H7 (cell line): ENCODE measurements at places on chromosomes 5 and 9. TPM values are rescaled to one million over a fixed set of nuclear protein-coding genes. Genes with fewer than 3 reads are reported as not detected.

DNA sequence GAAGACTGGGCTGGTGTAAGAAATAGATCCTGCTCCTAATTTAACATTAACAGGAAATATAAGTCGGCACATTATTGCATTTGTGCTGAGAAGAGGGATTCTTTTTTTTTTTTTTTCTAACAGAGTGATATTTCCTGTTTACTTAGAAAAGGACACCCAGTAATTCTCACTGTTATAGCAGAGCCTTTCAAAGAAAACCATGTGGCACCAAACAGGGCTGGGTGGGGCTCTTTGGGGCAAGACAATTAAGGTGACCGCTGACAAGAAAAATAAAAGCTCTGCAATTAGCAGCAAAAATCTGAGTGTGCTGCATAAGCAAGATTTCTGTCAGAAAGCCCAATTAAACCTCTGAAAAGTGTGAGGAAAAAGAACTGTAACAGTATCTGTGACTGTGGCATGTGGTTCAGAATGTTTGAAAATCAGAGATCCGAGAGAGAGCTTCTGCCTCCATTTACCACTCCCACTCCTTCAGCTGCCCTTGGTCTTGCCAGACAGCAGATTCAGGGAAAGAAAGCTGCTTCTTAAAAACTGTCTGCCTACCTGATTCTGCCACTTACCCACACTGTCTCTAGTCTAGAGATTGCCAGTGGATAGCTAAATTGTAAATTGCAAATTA is 77.1 kb upstream of the IQGAP2 start:
- DNase-seq: no peak

- DNase-seq: no peak
These were observed 143.3 kb upstream of the LMX1B start for GRCh38 chr9:126470241-126470993.

- no peak for DNase-seq
These were observed 104.6 kb downstream of the MSX2 start for GRCh38 chr5:174828804-174829510.

- DNase-seq: peak; percentile 71
These were observed 6.6 kb downstream of the NACC2 start for GRCh38 chr9:136088481-136088938.

DNA sequence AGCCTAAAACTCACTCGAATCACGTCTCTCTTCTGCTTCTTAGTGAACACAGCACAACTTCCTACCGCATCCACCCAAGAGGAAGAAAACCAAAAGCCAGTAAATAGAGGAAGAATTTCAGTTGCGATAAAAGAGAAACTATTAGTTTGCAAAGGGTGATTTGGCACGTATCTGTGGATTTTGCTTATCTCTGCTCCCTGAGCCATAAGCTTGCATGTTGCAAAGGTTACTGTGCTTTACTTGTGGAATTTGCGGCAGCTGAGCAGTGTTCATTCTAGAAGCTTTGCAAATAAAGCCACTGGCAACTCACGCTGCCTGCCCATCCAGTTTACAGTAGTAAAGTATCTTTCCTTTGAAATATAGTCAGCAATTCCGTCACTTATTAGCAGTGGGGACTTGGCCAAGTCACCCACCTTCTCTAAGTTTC is 149.0 kb upstream of the PCA3 start:
- no peak for DNase-seq

- peak; percentile 55 for DNase-seq
These were observed 1.8 kb downstream of the AQP3 start for GRCh38 chr9:33445389-33446239.

GRCh38 chr5:168137265-168137664 is 154.2 kb upstream of the WWC1 start:
- no peak for DNase-seq

The FAM153A gene
- not detected in 2 replicates for total RNA-seq

The CARTPT gene
- not detected in 2 replicates for total RNA-seq

The TSSK1B gene
- not detected in 2 replicates for total RNA-seq
